ENCODE measurements at places on chromosomes 1 and 21. TPM values are rescaled to one million over a fixed set of nuclear protein-coding genes. Genes with fewer than 3 reads are reported as not detected.

GRCh38 chr21:31629972-31630711, 29.4 kb upstream of the SOD1 start:
- DNase-seq = no peak

LCE3E gene
- total RNA-seq = not detected

TRIM17 gene
- total RNA-seq = 1.2 TPM

- DNase-seq = peak; percentile 72
Measured at GRCh38 chr1:156198831-156199349, 5.0 kb downstream of the SLC25A44 start.

- DNase-seq = no peak
Measured at GRCh38 chr1:55700359-55701130, 485.4 kb upstream of the USP24 start.

HSPB7 gene
- total RNA-seq = not detected

DNA sequence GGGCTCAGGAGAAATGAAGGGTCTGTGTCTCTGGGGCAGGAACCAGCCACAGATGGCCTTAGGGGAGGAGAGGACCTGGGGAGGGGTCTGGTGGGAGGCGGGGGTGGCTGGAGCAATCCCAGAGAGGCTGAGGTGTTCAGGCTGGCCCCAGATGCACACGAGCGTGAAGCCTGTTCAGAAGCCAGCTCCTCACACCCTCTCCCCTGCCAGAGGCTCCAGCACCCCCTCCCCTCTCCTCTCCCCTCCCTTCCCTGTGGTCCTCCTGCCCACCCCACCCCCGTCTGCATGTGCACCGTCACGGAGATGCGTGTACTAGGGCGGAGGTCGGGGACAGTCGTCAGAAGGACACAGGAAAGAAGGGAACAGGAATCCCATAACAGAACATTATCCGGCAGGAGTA, 115.0 kb upstream of the COL6A1 start:
- no peak for DNase-seq

C1orf185 gene
- not detected for total RNA-seq
